Left lung (tissue), 14 donors: ENCODE measurements at places on chromosomes 5 and 9. TPM values are rescaled to one million over a fixed set of nuclear protein-coding genes. Genes with fewer than 3 reads are reported as not detected.
A peak's percentile ranks its signal among the peaks of the same experiment; 100 is the strongest.

DNA sequence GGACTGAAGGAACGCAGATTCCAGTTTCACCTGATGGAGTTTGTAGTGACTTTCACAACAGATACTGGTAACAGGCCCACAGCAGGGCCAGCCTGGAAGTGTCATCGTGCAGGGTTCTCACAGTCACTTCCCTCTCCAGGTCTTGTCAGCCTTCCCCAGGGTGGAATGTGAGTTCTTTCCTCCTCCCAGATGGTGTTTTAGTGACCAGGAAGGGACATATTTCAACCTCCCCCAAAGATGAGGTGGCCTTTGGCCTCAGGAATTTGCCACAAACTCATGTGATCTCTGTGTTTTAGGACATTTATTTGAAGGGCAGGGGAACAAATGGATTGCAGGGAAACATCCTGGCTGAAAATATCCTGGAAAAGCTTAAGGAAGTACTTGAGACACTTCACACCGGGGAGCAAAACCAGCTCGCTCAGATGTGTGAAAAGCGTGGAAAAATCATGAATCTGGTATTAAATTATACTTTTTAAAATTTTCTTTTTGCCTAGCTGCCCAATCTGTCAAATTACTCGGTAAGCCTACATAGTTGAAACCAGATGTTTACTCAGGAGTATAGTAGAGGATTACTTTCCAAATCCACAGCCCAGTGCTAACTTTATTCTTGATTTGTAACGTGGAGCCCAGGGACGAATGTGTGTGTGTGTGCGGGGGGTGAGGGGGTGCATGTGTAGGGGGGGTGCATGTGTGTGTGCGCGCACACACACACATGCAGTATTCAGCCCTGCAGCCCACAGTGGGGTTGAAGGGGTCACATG lies 66.8 kb downstream of the PTPDC1 start:
- no peak overlapping the region for H3K27ac ChIP-seq
- H3K36me3 ChIP-seq: no peaks in the 10 kb centered on the region
- H3K27me3 ChIP-seq: no peaks in the 10 kb centered on the region
- H3K4me1 ChIP-seq: no peaks in the 10 kb centered on the region
- no peak for DNase-seq
- H3K4me3 ChIP-seq: no peak overlapping the region

DNA sequence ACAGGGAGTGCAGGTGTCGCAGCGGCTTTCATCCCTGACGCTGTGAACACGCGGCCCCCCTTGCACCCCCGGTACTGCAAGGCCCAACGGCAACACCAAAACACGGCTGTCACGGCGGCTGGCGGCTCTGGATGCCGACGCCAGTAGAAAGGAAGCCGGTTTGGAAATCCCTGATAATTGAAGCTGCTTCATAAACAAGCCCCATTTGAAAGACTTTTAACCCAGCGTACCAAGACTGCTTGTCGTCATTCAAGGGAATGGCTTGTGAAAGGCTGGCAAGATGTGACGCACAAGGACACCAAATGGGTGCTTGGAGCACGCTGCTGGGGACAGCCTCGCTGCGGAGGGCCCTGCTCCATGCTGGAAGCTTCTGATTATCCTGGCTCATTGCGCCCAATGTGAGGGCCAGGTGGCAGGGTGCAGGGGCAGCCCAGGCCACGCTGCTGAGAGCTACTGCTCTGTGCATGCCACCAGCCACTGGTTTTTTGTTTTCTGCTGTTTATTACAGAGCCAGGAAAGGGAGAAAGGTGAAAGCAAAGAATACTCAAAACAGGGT lies 63.1 kb downstream of the GTF3C4 start:
- H3K4me1 ChIP-seq: no peaks in the 10 kb centered on the region
- no peak overlapping the region for H3K4me3 ChIP-seq
- H3K27ac ChIP-seq: no peak overlapping the region
- DNase-seq: no peak
- H3K27me3 ChIP-seq: no peaks in the 10 kb centered on the region

GRCh38 chr5:37208883-37209797 lies 40.0 kb downstream of the CPLANE1 start:
- H3K27ac ChIP-seq: no peak overlapping the region
- no peaks in the 10 kb centered on the region for H3K27me3 ChIP-seq
- H3K4me1 ChIP-seq: no peaks in the 10 kb centered on the region
- peak; percentile 67 for DNase-seq
- H3K36me3 ChIP-seq: no peaks in the 10 kb centered on the region

- H3K4me3 ChIP-seq: peak overlapping the region; percentile 33
- DNase-seq: peak; percentile 66
- H3K27me3 ChIP-seq: peaks cover 64% of the 10 kb centered on the region
- no peak overlapping the region for H3K27ac ChIP-seq
- H3K4me1 ChIP-seq: peaks cover 12% of the 10 kb centered on the region
- no peaks in the 10 kb centered on the region for H3K36me3 ChIP-seq
Observed at GRCh38 chr5:139903795-139904565, 108.4 kb downstream of the PSD2 start.

- H3K27ac ChIP-seq: no peak overlapping the region
- DNase-seq: no peak
Observed at GRCh38 chr9:22278426-22278825, 168.2 kb upstream of the DMRTA1 start.

GRCh38 chr5:139659695-139660101 lies 11.5 kb downstream of the CXXC5 start:
- H3K4me3 ChIP-seq: no peak overlapping the region
- DNase-seq: no peak
- peak overlapping the region; percentile 79 for H3K27ac ChIP-seq

- no peaks in the 10 kb centered on the region for H3K36me3 ChIP-seq
- H3K4me3 ChIP-seq: no peak overlapping the region
- no peak for DNase-seq
- no peak overlapping the region for H3K27ac ChIP-seq
- H3K4me1 ChIP-seq: no peaks in the 10 kb centered on the region
Observed at GRCh38 chr5:14506140-14506538, 75.5 kb upstream of the OTULINL start.

GRCh38 chr5:180172447-180173197 lies 36.4 kb downstream of the RASGEF1C start:
- no peak overlapping the region for H3K4me3 ChIP-seq
- H3K36me3 ChIP-seq: no peaks in the 10 kb centered on the region
- H3K27ac ChIP-seq: no peak overlapping the region
- no peaks in the 10 kb centered on the region for H3K4me1 ChIP-seq

- no peak for DNase-seq
- H3K27ac ChIP-seq: no peak overlapping the region
- H3K4me1 ChIP-seq: no peaks in the 10 kb centered on the region
- H3K27me3 ChIP-seq: no peaks in the 10 kb centered on the region
Observed at GRCh38 chr9:14133394-14133793, 180.5 kb downstream of the NFIB start.

DNA sequence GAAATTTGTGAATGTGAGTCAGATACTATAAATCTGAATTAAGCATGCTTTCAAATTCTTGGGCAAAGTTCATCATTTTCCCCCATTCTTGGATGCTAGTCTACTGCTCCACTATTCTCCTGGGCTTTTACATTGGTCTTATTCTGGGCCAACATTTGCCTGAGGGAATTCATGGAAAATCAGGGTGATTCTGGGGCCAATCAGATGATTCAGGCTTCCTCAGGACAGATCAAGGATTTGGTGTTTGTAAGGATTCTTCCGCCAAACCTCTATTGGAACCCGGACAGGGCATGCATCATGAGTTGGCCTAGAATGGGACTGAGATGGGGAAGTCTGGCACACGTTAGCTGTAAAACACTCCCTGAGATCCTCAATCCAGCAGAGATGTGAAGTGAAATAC lies 113.8 kb downstream of the MEF2C start:
- no peak overlapping the region for H3K4me3 ChIP-seq
- no peaks in the 10 kb centered on the region for H3K4me1 ChIP-seq
- DNase-seq: no peak

DNA sequence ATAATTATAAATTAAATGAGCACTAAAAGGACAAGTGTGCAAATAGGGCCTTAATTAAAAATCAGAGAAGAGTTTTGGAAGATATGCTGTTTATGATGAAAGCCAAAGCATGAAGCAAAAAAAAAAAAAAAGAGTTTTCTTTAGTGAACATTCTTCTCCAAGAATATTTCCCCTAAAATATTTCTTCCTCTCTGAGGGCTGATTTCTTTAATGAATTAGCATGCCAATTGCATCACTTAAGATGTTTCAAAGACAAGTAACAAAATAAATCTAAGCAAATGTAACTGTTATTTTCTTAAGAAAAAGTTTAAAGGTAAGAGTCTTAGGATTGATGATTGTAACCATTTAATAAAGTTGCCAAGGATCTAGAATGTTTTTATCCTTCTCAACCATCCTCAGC lies 81.6 kb upstream of the MPDZ start:
- H3K27me3 ChIP-seq: no peaks in the 10 kb centered on the region
- no peak for DNase-seq
- H3K27ac ChIP-seq: peak overlapping the region; percentile 30

GRCh38 chr9:93667006-93667405 lies 90.6 kb downstream of the PHF2 start:
- no peak for DNase-seq
- no peak overlapping the region for H3K4me3 ChIP-seq
- H3K27ac ChIP-seq: no peak overlapping the region
- no peaks in the 10 kb centered on the region for H3K27me3 ChIP-seq
- no peaks in the 10 kb centered on the region for H3K36me3 ChIP-seq
- no peaks in the 10 kb centered on the region for H3K4me1 ChIP-seq

DNA sequence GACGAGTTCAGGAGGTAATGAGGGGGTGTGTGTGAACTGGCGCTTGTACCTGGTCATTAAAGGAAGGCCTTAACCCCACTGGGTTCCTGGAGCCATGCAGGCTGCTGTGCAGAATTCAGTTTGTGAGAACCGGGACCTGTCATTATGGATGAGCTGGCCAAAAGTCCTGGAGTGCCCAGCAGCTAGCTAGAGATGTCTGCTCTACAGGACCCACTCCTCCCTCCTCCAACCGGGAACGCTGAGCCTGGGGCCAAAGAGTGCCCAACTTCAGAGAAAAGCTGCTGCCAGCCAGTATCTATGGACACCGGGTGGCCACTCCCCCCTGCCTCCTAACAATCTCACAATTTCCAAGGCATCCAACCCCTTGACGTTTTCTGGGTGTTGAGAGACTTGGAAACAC lies 1.2 kb downstream of the ENTREP1 start:
- peak overlapping the region; percentile 38 for H3K4me3 ChIP-seq
- DNase-seq: no peak
- H3K4me1 ChIP-seq: no peaks in the 10 kb centered on the region
- H3K27ac ChIP-seq: no peak overlapping the region

- H3K4me3 ChIP-seq: no peak overlapping the region
- H3K4me1 ChIP-seq: no peaks in the 10 kb centered on the region
- no peak overlapping the region for H3K27ac ChIP-seq
- H3K36me3 ChIP-seq: no peaks in the 10 kb centered on the region
- H3K27me3 ChIP-seq: no peaks in the 10 kb centered on the region
Observed at GRCh38 chr9:25716220-25716872, 38.1 kb upstream of the TUSC1 start.

- no peaks in the 10 kb centered on the region for H3K36me3 ChIP-seq
- H3K27ac ChIP-seq: no peak overlapping the region
- no peak overlapping the region for H3K4me3 ChIP-seq
- DNase-seq: no peak
- no peaks in the 10 kb centered on the region for H3K27me3 ChIP-seq
Observed at GRCh38 chr5:74096325-74096724, 470.3 kb downstream of the ARHGEF28 start.

TAF1L gene
- 0.11 TPM for polyA plus RNA-seq

WNK2 gene
- polyA plus RNA-seq: 7.4 TPM

MYOT gene
- polyA plus RNA-seq: 1.1 TPM

IL9 gene
- not detected for polyA plus RNA-seq

TMEM215 gene
- not detected for polyA plus RNA-seq

C1QTNF3 gene
- polyA plus RNA-seq: 24.3 TPM

ALDH7A1 gene
- polyA plus RNA-seq: 124 TPM
